ENCODE measurements at places on chromosomes 6 and 20.

DNA sequence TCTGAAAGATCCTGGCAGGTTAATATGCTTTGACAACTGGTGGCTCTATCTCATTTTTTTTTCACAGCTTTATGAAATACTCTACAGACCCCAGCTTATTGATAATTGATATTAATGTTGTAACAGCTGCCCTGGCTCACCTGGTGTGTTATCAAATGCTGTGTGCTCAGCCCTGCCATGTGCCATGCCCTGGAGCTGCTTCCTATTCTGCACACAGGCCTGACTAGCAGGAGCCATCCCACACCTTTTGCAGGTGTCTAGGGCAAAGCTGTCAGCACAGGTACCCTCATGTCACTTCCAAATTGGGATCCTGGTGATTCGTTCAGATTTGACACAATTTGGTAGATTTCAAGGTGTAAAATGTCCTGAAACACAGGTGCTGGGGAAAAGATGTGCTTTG is 254.6 kb upstream of the MAN1A1 start:
- DNase-seq = no peak

DNA sequence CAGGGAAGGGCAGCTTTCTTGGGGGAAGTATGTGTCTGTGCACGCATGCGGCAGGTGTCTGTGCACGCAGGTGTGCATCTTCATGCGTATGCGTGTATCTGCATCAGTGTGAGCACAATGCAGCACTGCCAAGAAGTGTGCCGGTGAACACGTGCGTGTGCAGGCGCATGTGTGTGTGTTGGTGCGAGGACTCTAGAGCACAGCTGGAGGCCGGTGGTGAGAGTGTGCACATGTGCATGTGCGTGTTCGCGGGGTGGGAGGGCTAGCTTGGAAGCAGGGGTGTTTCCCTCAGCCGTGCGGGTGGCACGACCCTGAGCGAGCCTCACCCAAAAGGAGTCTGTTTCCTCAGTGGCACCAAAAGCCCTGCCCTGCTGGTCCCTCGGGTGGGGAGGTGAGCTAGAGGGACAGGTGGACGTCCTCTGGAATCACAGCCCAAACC is 7.5 kb downstream of the SLC17A9 start:
- DNase-seq = no peak

GRCh38 chr6:138719744-138720143 is 53.8 kb upstream of the CCDC28A start:
- no peak for DNase-seq

DNA sequence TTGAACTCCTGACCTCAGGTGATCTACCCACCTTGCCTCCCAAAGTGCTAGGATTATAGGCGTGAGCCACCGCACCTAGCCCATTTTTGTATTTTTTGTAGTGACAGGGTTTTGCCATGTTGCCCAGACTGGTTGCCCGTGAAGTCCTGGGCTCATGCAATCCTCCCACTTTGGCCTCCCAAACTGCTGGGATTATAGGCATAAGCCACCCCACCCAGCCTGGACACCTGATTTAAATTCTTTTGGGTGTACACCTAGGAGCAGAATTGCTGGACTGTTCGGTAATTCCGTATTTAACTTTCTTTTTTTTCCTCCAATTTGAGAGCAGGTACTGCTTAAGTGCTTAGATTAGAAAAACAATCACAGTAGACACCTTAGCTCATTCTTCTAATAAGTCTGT is 5.6 kb upstream of the NRM start:
- no peak for DNase-seq

GRCh38 chr6:6597682-6598081 is 9.2 kb downstream of the LY86 start:
- no peak for DNase-seq

DNA sequence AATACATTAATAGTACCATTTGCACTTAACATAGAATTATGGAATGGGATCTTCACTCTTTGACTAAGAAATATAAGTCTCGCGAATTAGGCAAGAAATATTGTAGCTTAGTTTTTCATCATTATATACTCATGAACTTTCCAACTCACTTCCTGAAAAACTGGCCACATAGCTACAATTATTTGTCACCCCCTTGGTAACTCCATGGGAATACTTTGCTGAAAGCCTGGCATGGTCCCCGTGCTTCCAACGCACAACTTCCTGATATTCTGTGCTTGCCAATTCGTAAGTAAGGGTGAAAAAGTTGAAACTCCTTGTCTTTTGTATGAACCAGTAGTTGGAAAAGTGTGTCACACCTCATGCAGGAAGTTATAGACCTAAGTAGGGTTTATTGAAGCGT is 23.7 kb upstream of the HLA-DQA1 start:
- DNase-seq = no peak

DNA sequence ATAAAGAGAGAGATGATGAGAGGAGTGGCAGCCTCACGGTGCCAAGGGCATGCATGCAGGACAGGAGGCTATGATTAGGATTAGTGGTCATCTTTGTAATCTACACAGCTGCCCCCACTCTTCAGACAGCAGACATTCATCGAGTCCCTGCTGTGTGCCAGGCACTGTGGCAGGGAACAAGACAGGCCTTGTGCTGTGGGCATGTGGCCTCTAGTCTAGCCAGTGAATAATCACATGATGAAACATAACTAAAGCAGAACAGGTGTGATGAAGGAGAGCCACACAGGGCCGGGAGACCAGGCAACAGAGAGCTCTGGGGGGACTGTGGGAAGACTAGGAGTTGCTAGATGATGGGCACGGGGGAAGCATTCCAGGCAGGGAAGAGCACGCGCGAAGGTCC is 22.2 kb downstream of the TOX2 start:
- DNase-seq = no peak

DNA sequence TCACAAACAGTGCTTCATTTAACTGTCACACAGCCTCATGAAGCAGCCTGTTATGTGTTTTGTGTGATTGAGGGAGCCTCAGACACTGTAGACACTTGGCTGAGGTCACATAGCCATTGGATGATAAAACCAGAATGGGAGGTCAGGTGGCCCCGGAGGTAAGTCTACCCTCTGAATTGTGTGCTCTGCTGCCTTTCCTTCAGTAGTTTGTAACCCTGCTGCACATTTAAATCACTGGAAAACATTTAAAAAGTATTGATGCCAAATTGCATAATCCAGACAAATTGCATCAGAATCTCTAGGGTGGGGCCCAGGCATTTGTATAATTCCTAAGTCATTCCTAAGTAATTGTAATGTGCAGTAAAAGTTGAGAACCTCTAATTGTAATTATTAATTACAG is 85.2 kb upstream of the ECI2 start:
- DNase-seq = no peak

GRCh38 chr6:161108916-161109315 is 117.3 kb downstream of the MAP3K4 start:
- no peak for DNase-seq

DNA sequence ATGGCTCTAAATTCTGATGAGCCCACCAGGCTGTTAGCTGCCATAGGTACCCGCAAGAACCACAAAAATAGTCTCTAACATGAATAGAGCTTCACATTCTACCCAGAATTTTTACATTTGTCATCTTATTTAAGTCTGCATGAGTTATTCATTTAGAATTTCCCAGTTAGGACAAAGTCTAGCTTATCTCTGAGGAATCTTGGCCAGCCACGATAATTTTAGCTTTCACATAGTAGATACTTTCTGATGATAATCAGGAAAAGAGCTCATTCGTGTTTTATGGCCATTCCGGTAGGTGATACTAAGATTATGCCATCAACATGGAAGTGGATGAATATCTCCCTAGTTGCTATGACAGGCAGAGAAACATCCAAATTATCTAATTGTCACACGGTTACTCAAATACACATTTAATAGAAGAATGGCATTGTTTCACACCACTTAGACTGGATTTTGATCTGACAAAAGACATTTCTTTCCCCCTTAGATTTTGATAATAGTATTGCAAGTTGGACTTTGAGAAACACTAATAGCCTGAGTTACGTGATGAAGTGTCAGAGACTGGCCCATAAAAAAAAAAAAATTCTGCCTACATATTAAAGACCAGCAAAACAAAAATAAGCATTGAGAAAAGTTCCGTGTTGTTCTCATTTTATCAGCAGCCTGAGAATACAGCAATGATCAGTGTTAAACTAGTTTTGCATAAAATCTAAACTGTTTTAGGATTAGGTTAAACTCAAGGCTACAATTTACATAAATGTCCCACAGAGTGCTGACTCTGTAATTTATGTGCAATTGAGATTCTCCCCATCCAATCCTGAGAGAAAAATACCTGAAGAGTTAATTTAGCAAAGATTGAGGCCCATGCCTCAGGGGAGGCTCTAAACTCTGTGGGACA is 397.5 kb upstream of the ARID1B start:
- no peak for DNase-seq

DNA sequence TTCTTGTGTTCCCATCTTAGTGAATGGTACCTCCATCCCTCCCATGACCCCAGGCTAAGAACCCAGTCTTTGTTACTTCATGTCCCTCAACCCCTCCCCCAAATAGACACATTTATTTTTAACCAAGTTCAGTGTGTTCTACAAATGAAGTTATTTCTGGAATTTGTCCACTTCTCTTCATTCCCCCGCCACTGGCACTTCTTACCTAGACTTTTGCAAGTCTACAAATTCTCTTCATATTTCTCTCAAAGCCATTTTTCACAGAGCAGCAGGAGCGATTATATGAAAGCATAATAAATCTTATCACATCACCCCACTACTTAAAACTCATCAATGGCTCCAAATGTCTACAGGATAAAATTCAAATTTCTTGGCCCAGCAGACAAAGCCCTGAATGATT is 131.4 kb downstream of the BTBD9 start:
- DNase-seq = no peak

DNA sequence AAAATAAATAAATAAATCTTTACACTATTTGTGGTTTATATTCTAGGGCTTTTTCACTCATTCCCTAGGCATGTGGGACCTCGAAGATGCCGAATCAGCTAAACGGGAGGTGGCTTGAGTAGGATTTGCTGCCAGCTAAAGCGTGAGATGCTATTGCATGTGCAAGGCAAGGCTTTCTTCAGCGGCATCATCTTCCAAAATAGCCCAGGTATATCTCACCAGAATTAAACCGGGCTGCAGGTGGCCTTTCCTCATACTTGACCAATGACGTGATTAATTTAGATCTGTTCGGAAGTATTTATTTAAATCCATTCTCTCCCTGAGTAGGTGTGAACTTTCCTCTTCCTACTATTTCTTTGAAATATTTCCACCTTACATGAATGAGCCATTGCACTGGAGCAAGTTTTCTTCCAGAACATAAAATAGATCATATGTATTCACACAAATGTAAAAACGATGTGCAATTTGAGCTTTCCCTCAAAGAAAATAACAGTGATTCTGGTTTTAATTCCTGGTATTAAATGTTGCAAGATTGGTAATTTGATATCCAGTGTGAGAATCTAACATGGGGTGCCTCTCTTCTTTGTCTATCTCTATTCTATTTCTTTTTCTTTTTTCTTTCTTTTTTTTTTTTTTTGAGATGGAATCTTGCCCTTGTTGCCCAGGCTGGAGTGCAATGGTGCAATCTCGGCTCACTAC is 24.3 kb upstream of the ZNF217 start:
- DNase-seq = no peak

- DNase-seq = no peak
These were observed 296.2 kb downstream of the FOXA2 start for GRCh38 chr20:22288156-22288555.

GRCh38 chr6:47593979-47594378 is 104.4 kb upstream of the ADGRF4 start:
- DNase-seq = no peak

DNA sequence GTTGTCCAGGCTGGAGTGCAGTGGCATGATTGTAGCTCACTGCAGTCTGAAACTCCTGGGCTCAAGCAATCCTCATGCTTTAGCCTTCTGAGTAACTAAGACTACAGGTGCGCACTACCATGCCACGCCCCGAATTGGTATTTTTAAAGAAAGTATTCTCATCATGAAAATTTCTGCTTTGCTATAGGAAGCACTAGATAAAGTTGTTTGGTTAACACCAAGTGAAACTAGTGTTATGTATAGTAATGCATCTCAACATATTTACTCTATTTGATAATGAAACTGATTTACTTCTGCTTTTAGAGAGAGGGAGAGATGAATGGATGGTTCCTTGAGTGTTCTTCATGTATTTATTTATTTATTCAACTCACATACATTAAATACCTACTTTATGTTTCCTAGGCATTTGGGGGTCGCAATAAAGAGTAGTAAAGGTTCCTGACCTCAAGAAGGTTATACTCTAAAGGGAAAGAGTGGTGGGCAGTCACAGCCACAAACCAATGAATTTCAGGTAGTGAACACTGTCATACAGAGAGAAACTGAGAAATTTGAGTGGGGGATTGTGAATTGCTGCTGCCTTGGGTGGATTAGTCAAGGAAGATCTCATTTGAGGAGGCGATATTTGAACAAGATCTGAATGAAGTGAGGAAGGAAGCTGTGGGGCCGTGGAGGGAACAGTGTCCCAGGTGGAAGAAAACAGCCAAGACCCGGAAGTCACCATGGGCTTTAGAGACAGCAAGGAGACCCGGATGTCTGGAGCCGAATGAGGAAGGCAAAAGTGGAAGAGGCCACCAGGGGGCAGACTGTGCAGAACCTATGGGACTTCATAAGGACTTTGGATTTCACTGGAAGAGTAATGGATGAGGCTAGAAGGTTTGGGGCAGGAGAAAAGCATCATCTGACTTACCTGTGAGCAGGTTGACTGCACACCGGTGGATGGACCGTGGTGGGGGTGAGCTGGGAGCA is 185.6 kb downstream of the TSHZ2 start:
- DNase-seq = peak; percentile 34

- DNase-seq = no peak
These were observed 22.6 kb downstream of the NEDD9 start for GRCh38 chr6:11209906-11210305.

- no peak for DNase-seq
These were observed 250.0 kb downstream of the UST start for GRCh38 chr6:148996815-148997214.

DNA sequence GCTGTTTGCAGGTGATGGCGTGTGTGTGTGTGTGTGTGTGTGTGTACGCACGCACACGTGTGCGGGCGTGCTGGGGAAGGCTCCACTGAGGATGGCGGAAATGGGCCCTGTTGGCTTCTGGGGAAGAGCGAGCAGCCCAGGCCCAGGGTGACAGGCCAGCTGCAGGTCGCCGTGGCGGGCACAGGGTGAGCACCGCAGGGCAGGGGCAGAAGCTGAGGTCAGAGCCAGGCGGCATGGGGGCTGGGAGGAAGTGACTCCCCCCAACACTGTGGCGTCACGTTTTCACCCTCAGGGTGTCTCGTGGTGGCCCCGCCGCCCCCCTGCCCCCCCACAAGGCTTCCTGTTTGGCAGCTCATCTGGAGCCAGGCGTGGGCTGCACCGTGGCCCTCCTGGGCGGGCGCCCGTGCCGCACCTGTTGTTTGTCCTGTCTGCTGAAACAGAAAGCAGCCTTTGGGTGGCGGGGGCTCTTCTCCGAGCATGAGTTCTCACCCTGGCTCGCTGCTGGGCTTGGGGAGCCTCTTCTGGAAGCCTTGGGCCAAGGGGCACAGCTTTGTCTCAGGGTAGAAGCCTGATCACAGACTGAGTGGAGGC is 7.1 kb downstream of the RBM38 start:
- no peak for DNase-seq

DNA sequence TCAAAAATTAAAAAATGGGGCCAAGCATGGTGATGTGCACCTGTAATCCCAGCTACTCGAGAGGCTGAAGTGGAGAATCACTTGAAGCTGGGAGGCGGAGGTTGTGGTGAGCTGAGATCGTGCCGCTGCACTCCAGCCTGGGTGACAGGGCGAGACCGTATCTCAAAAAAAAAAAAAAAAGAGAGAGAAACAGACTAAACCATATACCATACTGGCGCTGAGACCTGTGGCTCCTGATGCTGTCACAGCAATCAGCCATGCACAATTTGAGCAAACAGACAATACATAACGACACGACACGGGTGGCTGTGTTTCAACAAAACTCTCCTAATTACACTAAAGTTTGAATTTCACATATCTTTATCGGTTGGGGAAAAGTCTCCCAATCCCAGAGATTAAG is 14.9 kb upstream of the CBFA2T2 start:
- no peak for DNase-seq

GRCh38 chr6:47404435-47404834 is 73.2 kb upstream of the CD2AP start:
- DNase-seq = no peak
